ENCODE measurements at places on chromosomes 3 and 15. TPM values are rescaled to one million over a fixed set of nuclear protein-coding genes. Genes with fewer than 3 reads are reported as not detected.

Gene GOLGA6L4
- total RNA-seq = 0.78 TPM

Gene IFT57
- 54.3 TPM for total RNA-seq

Gene COX5A
- total RNA-seq = 43.4 TPM

Gene SENP2
- total RNA-seq = 50.5 TPM

Gene ABHD14A
- 21.1 TPM for total RNA-seq

Gene PP2D1
- total RNA-seq = not detected

Gene LHFPL4
- total RNA-seq = not detected

Gene SKIL
- total RNA-seq = 261 TPM

Gene GATA2
- 1.5 TPM for total RNA-seq

Gene TIGIT
- not detected for total RNA-seq

Gene CPA3
- not detected for total RNA-seq

Gene FETUB
- total RNA-seq = not detected

Gene ZKSCAN7
- 8.6 TPM for total RNA-seq

Gene TMEM212
- total RNA-seq = not detected

Gene CTXND1
- not detected for total RNA-seq

Gene GOLGA6C
- total RNA-seq = not detected

Gene AADACL2
- total RNA-seq = not detected

Gene C3orf22
- not detected for total RNA-seq

Gene ARGFX
- not detected for total RNA-seq

Gene THUMPD3
- 53.4 TPM for total RNA-seq

Gene STRIT1
- not detected for total RNA-seq
